ENCODE measurements at places on chromosomes 5 and 9.

DNA sequence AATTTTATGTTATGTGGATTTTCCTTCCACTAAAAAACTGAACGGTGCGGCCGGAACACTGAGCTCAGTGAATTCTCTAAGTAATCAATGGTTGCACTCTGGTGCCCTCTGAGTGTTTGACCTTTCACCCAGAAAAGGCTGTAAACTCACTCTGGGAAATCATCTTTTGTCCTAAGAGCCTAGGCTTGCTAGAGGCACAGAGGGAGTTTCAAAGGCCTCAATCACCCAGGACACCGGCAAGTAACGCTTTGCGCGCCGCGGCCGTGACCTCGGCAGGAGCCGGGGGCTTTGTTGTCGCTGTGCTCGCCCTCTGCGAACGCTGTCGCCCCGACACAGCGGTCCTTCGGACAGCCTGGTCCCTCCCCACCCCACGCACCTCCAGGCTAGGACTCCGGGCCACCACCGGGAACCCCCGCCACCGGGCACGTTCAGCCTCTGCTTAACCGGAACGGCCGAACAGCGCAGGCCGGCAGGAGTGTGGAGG is 703 bp downstream of the ISCA1 start:
- no peak for DNase-seq

DNA sequence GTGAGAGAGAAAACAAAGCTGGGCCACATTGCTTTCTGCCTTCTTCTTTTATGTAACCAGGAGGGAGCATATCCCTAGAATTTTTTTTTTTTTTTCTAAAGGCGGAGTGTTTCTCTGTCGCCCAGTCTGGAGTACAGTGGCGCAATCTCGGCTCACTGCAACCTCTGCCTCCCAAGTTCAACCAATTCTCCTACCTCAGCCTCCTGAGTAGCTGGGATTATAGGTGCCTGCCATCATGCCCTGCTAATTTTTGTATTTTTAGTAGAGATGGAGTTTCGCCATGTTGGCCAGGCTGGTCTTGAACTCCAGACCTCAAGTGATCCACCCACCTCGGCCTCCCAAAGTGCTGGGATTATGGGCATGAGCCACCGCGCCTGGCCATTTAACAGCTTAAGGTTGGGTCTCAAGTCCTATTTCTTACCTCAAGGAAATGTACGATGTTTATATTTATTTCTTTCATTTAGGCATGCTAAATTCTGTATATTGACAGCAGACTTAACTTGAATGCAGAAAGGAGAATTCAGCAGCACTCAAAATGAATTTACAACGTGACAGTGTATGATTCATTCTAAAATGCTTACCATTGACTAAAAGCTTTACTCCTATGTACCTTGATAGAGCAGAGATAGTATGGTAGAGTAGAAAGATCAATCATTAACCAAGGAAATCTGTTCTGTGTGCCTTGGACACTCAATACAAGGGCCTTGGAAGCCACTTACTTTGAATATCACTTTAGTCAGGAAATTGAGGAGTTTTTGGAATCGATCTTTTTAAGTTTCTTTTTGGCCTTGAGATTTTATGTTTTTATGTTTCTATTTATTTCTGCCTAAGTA is 100.9 kb downstream of the F2RL2 start:
- no peak for DNase-seq

DNA sequence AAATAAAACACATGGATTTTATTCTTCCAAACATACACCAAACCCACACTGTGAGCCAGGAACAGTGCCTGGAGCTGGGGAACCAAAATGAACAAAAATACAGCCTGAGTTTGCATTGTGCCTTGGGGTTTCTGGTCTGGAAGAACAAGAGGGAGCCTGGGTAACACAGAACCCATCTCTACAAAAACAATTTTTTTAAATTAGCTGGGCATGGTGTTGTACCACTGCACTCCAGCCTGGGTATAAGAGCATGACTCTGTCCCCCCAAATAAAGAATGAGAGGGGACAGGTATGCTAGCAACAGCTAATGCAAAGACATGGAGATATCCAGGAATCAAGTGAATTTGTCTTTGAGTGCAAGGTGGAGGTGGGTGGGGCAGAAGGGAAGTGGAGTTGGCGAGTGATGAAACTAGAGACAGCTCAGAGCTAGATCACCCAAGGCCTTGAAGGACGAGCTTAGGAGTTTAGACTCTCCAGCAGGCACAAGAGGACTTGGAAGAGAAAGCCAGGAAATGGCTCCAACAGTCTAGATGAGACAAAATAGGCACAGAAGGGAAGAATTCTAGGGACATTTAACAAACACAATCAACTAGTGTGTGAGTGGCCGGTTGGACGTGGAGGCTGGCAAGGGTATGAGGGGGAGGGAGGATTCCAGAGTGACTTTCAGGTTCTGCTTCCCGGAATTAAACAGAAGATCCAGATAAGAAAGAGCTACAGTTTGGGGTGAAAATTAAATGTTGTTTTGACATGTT is 47.4 kb downstream of the FNBP1 start:
- no peak for DNase-seq

GRCh38 chr5:6281818-6282217 is 96.5 kb downstream of the MED10 start:
- no peak for DNase-seq

GRCh38 chr5:118320121-118320520 is 668.2 kb downstream of the DTWD2 start:
- no peak for DNase-seq

GRCh38 chr5:159053708-159054107 is 46.0 kb downstream of the EBF1 start:
- no peak for DNase-seq

GRCh38 chr5:91189480-91190313 is 193.4 kb downstream of the ARRDC3 start:
- DNase-seq: no peak

GRCh38 chr5:72954389-72954788 is 1.5 kb upstream of the FCHO2 start:
- no peak for DNase-seq

GRCh38 chr5:6818594-6819511 is 105.6 kb downstream of the TENT4A start:
- DNase-seq: no peak

- DNase-seq: no peak
These were observed 62.2 kb upstream of the SLC2A8 start for GRCh38 chr9:127334725-127335124.

Measured in stimulated activated CD8-positive, alpha-beta memory T cell treated with anti-CD3 and anti-CD28 coated beads, Interleukin-7, amount 100 ng/mL, for 1 hour (primary cell).